HAP-1 (cell line): ENCODE measurements at places on chromosomes 16 and 17.

DNA sequence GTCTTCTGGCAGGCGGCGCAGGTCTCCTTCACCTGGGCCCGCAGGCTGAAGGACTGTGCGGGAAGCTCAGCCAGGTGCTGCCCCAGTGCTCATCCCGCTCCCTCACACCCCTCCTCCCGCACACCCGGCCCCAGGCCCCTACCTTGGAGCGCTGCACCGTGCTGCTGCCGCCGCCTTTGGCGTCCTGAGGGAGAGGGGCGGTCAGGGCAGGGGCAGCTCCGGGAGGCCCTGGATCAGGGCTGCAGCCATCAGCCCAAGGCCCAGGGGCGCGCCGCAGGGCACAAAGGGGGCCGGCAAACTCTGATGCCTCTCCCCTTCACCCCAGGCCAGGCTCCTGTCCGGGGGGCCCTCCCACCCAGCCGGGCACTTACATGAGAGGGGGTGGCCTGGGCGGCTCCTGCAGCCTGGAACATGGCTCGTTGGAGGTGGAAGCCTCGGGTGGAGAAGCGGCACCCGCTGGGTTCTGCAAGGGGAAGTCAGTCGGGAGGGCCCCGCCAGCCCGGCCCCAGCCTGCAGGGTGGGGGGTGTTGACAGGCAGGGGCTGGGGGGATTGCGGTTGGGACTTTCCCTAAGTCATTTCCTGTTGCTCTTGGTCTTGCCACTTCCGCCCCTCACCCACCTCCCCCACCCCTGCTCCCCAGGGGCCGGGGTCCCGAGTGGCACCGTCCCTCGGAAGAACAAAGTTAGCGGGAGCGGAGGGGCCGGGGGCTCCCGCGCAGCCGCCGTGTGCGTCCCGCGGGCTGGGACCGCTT lies 863 bp downstream of the LIMD2 start:
- peak; percentile 20 for DNase-seq

DNA sequence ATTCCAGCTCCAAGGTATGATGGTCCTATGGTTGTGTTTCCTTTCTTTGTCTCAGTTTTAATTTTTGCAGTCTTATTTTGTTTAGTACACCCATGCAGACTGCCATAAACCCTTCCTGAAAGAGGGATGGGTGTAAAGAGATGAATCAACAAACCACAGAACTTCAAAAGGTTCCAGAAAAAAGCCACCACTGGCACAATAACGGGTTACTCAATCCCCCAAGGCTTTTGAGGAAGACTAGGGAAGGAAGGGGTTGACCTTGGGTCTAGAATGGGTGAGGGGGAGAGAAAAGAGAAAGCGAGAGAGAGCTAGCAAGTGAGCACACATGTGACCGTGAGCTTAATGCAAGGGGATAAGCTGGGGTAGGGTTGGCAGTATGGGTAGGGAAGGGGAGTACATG lies 168.1 kb downstream of the XYLT1 start:
- DNase-seq, result no peak

- no peak for DNase-seq
Measured at GRCh38 chr17:38706505-38707216, 1.6 kb downstream of the MLLT6 start.

- DNase-seq, result no peak
Measured at GRCh38 chr17:66990047-66990446, 25.5 kb downstream of the CACNG4 start.

DNA sequence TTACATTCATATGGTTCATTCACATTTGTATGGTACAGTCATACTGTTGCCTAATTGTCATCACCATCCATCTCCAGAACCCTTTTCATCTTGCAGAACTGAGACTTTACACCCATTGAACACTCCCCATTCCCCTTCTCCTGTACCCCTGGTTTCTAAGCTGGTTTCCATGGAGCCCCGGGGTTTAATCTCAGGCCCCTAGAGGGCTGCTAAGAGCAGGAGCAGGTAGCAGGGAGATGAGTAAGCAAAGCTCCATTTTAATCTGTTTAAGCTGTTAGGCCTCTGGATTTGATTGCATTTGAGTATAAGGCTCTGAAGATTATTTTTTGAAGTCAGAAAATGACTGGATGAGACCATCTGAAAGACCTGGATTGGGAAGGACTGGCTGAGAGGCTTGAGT lies 68.5 kb upstream of the RPL38 start:
- DNase-seq, result no peak

- no peak for DNase-seq
Measured at GRCh38 chr16:57110937-57111336, 18.6 kb downstream of the CPNE2 start.

GRCh38 chr16:73054125-73054484 lies 6.2 kb upstream of the ZFHX3 start:
- DNase-seq, result no peak

DNA sequence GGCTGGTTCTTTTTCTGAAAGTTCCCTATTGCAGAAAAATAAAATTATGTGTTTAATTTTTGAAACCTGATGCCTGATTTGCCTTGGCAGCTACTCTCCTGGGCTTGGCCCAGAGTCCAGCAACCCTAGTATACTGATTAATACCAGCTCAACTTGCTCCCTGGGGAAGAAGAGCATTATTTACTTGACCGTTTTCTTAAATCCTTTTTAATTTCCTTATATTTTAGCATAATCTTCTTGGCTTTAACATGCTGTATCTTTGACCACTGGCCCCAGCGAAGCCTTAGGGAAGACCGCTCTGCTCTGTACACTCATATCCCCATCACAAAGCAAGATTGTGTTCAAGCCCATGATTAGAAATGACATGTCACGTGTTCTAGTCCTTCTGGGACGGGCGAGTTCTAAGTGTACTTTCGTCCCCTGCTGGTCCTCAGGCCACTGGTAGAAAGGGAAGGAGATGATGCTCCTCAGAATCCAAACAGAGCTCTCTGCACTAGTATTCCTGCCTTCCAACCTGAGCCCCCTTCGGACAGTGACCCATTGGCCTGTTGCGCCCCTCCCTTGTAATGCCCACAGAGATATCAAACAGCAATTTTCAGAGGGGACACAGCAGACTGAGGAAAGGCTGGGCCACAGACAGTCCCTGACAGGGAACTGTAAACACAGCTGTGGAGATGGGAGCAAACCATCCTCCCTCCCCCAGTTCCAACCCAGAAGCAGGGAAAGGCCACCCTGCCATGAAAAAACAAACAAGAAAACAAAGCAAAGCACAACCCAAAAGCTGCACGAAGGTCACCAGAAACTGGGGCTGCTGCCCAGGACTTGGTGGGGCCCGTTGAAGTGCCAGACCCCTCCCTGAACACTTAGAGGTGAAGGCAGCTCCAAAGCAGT lies 4.3 kb upstream of the EZH1 start:
- DNase-seq, result no peak

DNA sequence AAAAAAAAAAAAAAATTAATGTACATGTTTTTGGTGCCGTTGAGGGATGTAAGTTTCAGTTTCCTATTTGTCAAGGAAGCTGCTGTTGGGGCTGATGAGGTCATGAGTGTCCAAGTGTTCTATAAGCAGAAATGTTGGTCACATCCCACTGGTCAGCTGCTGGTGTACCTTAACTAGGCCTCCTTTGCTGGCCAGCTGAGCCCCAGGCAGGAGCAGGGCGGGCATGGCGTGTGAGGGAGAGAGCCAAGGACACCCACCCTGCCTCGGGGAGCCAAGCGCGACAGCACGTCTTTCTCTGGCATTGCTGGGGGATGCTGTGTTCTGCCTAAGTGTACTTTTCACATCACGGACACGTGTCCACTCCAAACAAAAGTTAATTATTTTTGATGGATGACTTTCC lies 108.1 kb upstream of the CDC42EP4 start:
- no peak for DNase-seq
